ENCODE measurements at places on chromosomes 16 and 17.

DNA sequence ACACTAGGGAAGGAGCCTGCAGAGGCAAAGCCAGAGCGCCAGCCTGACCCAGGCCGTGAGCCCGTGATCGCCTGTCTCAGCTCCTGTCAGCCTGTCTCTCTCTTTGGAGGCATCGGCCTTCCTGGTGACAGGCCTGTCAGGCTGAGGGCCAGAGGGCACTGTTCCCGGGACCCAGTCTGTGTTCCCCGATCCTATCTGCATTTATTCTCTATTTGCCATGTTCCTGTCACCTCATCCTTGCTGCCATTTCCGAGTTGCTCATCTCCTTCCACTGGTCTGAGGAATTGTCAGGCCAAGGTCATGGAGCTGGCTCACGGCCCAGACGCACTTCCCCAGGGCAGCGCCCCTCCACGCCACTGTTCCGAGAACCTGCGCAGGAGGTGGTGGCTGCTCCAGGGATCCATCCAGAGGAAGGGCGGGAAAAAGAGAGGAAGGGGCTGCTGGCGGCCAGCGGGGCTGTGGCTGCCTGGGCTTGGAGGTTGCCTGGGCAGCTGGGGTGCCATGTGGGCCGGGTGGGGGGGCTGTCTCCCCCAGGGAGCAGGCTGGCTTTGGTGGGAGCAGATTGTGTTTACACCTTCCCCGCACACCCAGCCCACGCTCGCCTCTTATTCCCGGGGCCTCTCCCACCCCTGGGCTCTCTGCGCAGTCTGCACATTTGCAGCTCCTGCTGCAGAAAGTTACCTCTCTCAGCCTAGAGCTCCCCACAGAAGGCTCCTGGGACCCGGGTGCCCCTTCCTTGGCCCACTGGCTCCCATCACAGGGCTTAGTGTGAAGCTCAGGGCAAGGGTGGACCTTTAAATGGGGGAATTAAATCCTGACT is 4.9 kb downstream of the PRCD start:
- no peak for DNase-seq

- no peak for DNase-seq
Observed at GRCh38 chr17:79808763-79809529, 12.1 kb upstream of the CBX8 start.

GRCh38 chr16:50393858-50394802 is 25.3 kb upstream of the BRD7 start:
- no peak for DNase-seq

GRCh38 chr17:41071606-41072360 is 6.1 kb upstream of the KRTAP2-4 start:
- no peak for DNase-seq

GRCh38 chr17:75584849-75585175 is 2.8 kb upstream of the MYO15B start:
- DNase-seq, result no peak

- DNase-seq, result no peak
Observed at GRCh38 chr16:1214719-1215118, 10.3 kb downstream of the TPSG1 start.

DNA sequence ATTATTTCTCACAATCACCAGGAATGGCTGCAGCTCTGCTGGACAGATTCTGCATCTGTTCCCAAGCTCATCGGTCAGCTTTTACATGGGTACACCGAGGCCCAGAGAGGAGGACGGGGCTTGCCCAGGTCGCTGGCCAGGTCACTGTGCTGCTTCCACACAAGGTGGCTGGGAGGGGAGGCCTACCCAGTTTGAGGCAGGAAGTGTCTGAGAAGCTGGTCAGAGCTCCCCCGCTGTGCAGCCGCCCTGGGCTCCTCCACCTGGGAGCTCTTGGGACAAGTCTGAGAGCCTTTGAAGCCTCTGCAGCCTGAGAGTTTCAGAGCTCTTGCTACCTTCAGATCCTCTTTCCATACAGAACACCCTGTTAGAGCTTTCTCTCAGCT is 143.3 kb downstream of the CLEC16A start:
- no peak for DNase-seq

DNA sequence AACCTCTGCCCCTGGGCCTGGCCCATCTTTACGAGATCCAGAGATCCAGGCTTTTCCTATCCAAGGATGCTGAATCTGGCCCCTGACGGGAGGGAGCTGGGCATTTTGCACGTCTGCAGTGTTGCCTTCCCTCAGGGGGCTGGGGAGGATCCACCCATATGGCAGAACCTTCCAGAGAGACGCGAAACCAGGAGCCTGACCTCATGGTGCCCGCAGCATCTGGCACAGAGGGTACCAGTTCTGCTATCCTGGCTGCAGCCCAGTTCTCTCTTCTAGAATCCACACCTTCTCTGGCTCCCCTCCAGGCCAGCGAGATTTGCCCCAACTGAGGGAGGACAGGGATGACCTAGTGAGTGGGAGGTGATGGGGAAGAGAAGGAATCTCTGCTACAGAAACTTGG is 20.5 kb upstream of the ZNF652 start:
- DNase-seq, result no peak

DNA sequence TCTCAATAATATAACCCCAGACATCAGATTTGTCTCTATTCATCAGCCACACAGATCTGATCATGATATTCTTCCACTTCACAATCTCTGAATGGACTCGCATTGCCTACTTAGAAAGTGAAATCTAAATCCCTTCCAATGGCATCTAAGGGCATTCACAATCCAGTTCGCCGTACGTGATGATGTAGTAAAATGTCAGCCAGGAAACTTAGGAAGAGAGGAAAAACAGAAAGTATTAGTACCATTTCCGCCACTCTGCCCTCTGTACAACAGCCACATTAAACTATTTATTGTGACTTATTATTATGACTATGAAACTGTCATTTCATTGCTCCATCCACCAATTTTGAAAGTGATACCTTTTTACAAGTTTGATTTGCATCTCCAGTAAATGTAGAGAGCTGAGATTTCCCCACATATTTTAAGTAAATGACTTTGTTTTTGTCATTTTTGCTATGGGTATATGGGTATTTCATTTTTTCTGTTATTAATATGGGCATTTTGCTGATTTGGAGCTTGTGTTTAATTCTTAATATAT is 69.4 kb upstream of the SMIM36 start:
- no peak for DNase-seq

DNA sequence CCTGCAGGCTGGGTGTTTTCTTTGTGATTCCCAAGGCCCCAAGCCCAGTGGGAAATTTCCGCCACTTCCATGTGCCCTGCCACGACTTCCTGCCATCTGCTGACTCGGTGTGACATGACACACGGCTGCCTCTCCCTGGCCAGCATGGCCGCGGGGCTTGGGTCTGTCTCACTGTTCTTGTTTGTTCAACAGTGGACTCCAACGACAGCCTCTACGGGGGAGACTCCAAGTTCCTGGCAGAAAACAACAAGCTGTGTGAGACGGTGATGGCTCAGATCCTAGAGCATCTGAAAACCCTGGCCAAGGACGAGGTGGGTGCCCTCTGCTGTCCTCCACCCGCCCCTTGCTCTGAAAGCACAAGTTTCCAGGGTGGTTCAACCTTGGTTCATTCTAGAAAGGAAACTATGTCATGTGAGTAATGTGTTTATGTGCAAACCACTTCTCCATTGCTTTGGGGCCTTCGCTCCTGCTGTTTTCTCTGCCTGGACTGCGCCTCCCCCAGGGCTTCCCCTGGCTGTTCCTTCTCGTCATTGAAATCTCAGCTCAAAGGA is 26.8 kb downstream of the KNOP1 start:
- peak; percentile 18 for DNase-seq

- DNase-seq, result no peak
Observed at GRCh38 chr17:60548990-60549389, 22.9 kb upstream of the APPBP2 start.

DNA sequence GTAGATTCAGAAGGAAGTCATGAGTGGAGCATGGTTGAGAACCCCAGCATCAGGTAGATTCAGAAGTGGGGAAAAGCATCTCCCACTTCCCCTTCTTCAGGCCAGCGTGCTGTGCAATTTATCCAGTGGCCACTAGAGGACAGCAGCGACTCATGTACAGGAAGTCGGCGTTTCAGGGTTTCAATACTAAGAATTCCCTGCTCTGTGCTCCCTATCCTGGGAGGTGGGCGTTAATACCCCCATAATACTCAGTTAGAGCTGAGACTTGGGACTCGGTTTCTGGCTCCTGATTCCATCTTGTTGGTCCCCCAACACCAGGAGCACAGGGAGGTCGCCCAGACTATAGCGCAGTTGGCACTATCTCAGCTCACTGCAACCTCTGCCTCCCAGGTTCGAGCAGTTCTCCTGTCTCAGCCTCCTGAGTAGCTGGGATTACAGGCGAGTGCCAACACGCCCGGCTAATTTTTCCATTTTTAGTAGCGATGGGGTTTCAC is 75.3 kb upstream of the AMZ2 start:
- DNase-seq, result no peak

GRCh38 chr16:11408216-11408615 is 63.0 kb downstream of the RMI2 start:
- no peak for DNase-seq

DNA sequence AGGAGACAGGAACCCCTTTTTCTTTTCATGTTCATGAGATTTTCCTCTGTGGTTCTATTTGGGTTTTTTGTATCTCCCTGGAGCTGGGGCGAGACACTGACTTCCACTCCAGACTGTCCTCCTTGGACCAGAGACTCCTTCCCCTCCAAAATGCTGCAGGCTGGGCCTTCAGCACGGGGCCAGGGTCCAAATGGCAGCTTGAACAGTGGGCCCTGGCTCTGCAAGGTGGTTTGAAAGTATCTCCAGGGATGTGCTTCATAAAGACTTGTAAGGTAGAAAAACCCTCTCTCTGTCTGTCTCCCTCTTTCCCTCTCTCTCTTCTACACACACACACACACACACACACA is 236.1 kb downstream of the ZNF423 start:
- no peak for DNase-seq

DNA sequence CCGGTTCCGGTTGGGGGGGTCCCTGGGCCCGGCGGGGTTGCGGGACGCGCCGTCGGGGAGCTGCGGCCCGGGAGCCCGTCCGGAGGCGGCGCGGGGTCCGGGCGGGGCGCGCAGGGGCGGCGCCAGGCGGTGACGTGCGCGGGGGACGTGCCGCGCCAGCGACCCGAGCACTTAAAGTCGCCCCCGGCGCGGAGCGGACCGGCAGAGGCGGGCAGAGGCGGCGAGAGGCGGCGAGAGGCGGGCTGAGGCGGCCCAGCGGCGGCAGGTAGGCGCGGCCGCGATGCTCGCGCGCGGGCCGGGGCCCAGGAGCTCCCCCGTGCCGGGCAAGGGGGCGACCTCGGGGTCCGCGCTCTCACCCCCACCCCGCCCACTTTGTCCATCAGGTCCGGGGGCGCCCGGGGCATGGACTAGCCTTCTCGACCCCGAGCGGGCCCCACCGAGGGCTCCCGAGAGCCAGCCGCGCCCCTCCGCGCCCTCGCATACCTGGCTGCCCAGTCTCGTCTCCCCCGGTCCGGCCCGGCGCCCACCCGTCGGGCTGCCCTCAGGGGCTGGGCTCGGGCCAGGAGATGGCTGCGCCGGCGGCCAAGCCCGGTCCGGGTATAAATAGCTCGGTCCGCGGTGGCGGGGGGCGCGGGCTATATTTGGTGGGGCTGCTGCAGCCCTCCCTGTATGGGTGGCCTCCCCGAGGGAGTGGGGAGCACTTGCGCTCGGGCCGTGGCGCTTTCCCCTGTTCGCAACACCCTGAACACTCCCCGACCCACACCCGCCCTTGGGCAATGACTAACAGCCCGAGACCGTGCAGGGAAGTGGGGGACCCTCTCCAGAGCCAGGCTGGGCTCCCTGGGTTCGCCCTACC is at the start of gene SLC16A3:
Gene SLC16A3 (plus strand): TSS at position 201 of the 856 bp plus-strand sequence. CDS start 6,967 bp downstream, outside the sequence.
- no peak for DNase-seq

GRCh38 chr16:2828876-2829430 is 1.1 kb upstream of the ZG16B start:
- no peak for DNase-seq

GRCh38 chr16:5993356-5993755 is 895.8 kb upstream of the EEF2KMT start:
- DNase-seq, result no peak
